ENCODE measurements at places on chromosomes 12 and 14. TPM values are rescaled to one million over a fixed set of nuclear protein-coding genes. Genes with fewer than 3 reads are reported as not detected.

DNA sequence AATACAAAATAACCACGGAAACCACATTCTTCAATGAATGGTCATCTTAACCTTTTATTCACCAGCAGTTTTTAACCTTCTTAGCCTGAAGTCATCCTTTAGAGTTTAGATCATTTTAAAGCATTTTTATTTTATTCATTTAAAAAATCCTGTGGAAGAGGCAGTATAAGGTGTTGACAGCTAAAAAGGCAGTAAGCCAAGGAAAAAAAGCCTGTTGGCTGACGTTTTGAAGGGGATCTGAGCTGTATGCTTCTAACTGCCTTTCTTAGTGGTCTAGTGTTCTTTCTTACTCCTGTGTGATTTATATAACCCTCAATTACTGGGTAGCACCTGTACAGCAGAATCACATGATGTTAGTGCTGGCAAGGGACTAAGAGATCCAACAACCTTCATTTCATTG, 438.3 kb upstream of the SEL1L start:
- no peak for DNase-seq

GRCh38 chr12:40223646-40224045, 1.2 kb upstream of the LRRK2 start:
- DNase-seq = no peak

- DNase-seq = peak; percentile 93
Observed at GRCh38 chr14:60002819-60003492, 83.0 kb downstream of the LRRC9 start.

DNA sequence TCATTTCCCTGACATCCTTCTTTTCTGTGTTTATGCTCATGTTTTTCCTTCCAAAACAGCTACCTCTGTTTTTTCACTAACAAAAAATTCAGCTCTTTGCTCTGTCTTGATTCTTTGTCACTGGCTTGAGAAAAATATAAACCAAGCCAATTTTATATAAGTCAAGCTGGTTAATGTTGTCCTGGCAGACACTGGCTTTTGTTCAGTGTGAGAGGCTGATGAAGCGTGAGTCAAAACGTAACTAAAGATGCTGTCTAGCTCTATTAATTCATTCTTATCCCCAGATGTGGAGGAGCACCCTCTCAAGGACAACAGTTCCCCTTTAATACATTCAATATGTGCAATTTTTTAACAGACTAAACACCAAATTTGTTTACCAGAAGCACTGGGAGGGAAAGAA, 15.8 kb downstream of the TSPAN8 start:
- DNase-seq = no peak

DNA sequence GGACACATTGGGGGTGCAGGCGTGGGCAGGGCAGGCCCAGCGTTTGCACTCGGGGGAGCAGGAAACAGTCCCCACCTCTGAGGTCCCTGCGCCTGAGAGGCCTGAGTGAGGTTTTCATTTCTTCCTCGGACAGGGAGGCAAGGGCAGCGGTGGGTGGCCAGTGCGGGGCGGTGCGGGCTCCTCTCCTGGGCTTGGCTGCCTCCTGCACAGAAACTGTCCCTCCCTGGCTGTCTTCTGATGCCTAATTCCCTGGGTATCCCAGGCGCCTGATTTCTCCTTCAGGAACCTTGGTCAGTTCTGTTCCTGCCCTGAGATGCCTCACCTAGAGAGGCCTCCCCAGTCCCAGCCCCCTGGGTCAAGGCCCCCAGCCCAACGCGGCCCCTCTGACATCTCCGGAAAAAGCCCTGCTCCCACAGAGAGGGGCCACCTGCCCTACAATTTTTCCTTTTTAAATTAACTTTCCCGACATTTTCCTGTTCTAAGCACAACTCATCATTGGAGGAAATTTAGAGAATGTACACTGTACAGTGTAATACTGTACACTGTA, 260.3 kb downstream of the ADGRD1 start:
- no peak for DNase-seq

DNA sequence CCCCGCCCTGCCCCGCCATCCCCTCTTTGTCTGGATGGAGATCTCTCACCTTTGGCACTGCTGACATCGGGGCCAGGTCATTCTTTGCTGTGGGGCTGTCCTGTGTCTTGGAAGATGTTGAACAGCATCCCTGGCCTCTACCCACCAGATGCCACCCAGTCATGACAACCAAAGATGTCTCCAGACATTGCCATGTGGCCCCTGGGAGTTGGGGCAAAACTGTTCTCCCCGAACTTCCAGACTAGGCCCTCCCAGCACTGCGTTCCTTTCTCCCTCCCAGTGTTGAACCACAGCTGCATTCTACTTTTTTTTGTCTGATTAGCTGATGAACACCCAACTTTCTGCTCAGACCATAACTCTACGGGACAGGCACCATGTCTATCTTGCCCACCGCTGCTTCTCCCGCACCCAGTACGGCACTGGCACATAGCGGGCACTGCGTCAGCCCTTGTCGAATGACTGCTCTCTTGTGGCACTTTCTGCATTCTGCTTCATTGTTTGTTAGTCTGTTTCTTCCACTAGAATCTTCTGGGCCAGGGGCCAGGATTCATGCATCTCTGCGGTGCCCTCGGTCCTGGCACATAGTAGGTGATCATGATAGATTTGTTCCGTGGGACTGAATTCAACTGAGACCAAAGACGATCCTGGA, 13.1 kb upstream of the MYL2 start:
- no peak for DNase-seq

Gene IKZF4
- total RNA-seq = 2.2 TPM

Gene ADAMTS20
- 0.17 TPM for total RNA-seq

Gene BIN2
- total RNA-seq = not detected
